ENCODE measurements at places on chromosomes 6 and 20. TPM values are rescaled to one million over a fixed set of nuclear protein-coding genes. Genes with fewer than 3 reads are reported as not detected.

GRCh38 chr6:98627129-98627775 is 207.1 kb upstream of the POU3F2 start:
- DNase-seq = no peak

Gene CAGE1
- total RNA-seq = 0.30 TPM

DNA sequence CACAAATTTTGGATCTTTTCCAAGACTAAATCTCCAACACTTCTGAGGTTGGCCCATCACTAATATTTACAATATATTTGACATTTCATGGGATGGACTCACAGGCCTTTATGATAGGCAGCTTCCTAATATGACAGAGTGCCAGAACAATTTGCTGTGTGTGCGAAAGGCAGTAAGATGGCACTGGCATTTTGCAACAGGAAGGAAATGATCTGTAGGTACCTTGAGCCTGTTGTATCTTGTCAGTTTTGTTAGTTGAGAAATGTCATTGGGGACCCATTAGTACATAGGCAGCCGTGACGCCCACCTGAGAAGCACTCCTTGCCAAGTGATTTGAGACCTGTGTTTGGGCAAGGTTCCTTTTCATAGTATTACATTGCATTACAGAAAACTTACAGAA is 153.4 kb upstream of the HEY2 start:
- no peak for DNase-seq

GRCh38 chr6:45470131-45470738 is 92.5 kb upstream of the SUPT3H start:
- DNase-seq = no peak

- no peak for DNase-seq
Observed at GRCh38 chr6:107819217-107819616, 4.9 kb downstream of the SCML4 start.

Gene PGBD1
- 7.9 TPM for total RNA-seq
